Astrocyte of the spinal cord (primary cell): ENCODE measurements at places on chromosomes 2 and 18.
A peak's percentile ranks its signal among the peaks of the same experiment; 100 is the strongest.

DNA sequence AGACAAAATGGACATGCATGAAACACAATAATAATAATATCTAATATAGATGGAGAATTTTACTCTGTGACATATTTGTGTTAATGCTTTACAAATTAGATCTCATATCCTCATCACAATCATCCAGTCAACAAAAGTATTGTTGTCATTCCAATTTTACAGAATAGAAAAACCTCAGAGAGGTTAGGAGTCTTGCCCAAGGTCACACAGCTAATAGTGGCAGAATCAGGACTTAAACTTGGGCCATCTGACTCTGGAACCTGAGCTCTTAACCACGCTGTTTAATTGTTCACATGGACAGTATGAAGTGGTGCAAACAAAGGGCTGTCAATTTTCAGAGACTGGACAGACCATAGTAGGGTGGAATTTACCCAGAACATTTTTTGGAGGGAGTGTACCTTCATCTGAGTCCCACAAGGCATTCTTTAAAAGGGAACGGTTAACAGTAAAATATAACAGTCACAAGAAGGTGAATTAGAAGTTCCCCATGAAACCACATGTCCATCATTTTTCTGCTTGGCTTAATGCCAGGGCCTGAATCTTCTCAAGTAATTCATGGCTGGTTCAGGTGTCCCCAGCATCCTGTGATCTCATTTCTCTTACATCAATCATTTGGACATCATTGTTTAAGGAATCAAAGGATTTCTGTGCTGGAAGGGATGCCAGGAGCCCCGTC lies 35.4 kb upstream of the CCDC93 start:
- DNase-seq = no peak

- peak; percentile 48 for DNase-seq
These were observed 103.6 kb upstream of the AGAP1 start for GRCh38 chr2:235390108-235390815.

GRCh38 chr2:119482481-119483394 lies 41.5 kb downstream of the SCTR start:
- no peak for DNase-seq

DNA sequence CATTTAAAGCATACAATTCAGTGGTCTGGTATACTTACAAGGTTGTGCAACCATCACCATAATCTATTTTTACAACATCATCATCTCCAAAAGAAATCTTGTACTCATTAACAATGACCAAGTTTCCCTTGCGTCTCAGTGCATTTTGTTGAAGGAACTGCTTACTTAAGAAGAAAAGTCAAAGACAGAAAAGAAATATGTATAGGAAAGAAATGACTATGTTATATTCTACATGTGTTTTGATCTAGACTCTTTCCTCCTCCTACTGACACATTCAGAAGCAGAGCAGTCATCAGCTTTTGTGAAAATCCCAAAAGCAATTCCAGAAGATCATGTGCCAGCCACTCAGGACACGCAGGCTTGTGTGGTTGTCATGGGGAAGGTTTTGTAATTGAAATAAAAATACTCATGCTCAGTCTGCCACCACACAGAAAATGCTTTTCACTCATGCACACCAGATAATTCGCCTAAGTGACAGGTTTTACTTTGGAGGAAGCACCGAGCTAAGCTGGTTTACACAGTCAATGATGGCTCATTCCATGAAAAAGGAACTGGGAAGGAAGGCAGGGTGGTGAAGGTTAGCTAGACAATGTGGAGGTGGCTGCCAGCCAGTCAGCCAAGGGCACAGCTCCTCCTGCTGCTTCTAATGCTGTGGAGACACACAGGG lies 158.5 kb upstream of the REV1 start:
- peak; percentile 61 for DNase-seq

GRCh38 chr2:96530474-96531357 lies 5.8 kb upstream of the ARID5A start:
- no peak for DNase-seq

DNA sequence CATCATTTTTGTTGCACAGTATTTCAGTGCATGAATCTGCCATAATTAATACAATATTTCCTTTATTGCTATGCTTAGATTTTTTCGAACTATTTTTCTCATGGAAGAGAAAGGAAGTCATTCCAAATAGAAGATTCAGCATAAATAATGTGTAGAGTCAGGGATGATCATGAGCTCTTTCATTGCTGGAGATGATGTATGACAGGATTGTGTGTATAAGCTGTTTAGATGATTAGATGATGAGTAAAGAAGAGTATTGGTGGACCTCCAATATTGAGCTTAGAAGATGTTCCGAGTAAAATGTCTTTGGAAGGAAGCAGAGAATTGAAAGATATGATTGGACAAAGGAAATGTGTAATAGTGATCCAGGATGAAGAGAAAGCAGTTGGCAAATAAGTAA lies 364.5 kb downstream of the PARD3B start:
- no peak for DNase-seq

DNA sequence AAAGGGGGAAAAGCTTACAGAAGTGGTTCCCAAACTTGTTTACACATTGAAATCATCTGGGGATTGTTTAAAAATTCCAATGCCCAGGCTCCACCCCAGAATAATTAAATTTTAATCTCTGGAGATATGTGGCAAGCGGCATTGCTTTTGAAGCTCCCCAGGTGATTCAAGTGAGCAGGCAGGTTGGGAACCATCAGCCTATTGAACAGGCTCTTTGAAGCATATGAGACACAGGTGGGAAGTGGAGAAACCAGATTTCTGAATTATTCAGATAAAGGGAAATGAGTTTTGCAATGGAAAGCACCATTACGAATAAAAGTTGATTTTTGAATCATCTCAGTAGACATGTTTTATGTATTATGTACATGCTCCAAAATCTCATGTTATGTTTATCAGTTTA lies 57.6 kb upstream of the NOSTRIN start:
- no peak for DNase-seq

DNA sequence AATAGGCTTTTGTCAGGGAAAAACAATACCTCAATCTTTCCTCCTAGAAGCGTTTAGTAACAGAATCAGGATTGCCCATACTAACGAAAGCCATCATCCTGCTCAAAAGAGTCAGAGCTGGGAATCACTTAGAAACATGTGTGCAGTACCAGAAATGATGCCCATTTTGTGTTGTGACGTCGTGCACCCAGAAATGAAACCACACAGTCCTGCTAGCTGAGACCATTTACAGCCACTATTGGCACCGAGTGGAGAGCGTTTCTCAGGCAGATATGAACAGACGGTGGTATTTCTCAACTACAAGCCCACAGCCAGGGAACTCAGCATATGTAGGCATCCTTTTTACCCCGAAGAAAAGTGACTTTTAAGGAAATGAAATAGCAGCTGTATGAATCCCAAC lies 284.3 kb upstream of the LRATD1 start:
- no peak for DNase-seq

DNA sequence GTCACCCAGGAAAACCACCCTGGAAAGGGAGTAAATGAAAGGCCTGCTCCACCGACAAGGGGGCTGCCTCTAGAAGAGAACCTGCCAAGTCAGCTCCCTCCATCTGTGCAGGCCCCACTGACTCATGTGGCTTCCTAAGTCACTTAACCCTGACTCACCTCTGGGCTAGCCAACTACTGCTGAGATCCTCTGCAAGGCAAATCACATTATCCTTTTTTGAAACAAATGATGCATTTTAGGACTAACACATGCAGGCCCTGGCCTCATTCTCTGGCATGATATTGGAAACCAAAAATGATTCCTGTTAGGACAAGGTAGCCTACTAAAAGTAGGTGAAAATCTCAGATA lies 474.6 kb downstream of the EPHA4 start:
- DNase-seq = peak; percentile 88

- no peak for DNase-seq
These were observed 51.7 kb upstream of the MYL1 start for GRCh38 chr2:210366675-210367080.

DNA sequence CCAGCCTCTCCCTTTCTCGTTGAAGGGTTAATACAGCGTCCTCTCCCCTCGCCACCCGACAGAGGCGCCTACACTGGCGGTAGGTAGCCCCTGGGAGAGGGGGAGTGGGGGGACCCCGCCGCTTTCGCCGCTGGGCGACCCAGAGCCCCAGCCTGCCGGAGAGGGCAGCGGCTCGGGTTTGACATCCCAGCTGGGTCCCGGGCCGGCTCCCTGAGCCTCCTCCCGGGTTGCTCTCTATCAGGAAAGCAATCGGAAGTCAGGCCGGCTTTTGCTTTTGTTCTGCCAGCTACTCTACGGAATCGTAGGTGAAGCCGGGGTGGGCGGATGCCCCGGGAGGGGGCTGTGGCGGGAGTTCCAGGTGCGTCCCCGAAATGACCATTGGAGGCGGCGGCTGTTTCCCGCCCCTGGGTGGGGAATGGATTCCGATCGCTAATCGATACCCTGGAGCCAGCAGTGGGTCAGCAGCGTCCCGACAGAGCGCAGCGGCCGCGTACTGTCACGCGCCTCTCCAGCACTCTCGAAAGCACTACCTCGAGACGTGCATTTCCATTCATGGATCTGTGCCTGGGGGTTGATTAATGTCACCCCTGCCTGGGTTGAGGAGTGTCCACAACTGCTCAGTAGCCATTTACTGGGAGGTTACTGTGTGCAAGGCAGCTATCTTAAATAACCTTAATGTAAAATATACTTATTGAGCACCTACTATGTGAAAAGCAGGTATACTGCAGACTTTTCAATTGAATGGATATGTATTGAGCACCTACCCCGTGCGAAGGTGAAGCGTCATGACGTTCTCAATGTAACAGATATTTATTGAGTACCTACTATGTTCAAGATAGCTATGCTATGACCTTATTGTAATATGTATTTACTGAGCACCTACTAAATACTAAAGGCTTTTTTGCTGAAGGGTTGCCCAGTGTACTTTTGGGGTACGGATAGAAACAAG lies 1.1 kb downstream of the MAPK4 start:
- no peak for DNase-seq

- no peak for DNase-seq
These were observed 48.8 kb upstream of the DNAJC10 start for GRCh38 chr2:182667315-182667695.

DNA sequence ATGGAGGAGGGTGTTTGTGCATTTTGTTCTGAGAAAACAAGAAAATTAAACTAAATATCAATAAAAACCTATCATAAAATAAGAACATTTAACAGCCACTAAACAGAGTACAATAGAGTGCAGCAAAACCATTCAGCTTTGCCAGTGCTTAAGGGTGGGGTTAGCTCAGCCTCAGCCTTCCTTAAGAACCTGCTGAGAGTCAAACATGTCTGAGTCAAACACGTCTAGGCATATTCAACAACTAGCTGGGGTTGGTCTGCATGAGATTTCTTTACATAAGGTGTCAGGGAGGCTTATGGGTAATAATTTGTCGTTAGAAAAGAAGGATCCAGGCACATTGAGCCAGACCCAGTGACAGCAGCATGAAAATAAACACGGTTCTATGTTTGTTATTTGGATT lies 298.2 kb downstream of the SP3 start:
- no peak for DNase-seq

- no peak for DNase-seq
These were observed 157.4 kb downstream of the INHBB start for GRCh38 chr2:120503206-120503792.

DNA sequence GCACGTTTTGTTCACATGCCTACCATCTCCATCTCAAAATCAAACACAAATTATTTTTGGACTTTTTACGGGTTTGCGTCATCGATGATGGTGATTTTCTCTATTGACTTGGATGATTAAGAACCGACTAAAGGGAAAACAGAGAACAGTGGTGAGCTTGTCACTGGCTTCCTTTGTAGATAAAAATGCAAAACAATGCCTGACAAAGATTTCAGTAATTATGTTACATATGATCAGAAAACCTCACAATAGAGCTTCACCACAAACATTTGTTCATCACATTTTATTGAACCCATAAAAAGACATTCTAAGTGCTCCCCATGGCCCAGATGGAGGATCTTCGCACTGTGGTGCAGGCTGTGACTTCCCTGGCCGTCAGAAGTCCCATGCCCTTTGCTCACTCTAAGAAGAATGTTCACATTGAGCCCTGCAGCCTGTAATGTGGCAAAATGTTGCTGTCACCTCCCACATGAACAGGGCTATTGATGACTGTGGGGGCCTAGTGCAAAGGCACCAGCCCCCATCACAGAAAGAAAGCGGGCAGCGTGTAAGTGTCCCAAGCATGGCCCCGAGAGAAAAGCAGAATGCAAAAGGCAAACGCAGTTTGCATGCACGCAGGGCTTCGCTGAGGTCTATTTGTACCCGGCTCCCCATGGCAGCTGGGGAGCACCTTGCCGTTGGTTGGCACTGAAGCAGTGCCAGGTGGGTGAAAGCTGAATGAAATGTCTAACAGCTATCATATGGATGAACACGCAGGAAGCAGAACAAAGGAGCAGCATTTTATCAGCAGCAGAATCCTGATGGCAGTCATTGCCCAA lies 60.6 kb downstream of the BCL2 start:
- DNase-seq = no peak

DNA sequence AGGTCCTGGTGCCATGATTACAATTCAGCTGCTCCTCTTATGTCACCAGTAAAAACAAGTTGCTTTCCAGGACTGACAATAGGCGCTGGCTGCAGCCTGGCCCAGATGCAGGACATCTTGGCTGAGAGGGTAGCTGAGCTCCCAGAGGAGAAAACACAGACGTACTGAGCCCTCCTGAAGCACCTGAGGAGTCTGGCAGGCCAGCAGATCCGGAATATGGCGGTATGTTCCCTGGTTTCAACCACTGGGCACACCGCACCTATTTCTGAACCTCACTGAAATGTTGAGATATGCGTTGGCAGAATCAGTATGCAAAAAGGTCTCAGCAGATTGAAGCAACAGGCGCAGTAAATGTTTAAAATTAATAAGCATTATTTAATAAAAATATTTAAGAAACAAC lies 73.1 kb upstream of the BZW1 start:
- DNase-seq = no peak

DNA sequence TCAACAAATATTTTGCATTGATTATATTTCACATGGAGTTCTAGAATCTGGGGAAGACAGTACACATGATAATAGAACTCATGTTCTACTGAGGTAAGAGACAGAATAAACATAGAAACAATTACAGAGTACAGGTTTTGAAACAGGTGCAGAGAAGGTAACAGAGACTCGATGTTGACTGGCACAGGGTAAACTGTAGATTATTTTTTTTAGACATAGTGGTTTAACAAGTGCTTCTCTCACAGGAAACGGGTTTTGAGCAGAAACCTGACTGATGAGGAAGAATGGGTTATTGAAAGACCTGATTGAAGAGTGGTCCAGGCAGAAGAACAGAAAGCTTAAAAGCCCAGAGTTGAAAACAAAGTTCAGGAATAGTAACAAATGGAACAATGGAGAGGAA lies 1002.5 kb upstream of the FAM98A start:
- DNase-seq = no peak

DNA sequence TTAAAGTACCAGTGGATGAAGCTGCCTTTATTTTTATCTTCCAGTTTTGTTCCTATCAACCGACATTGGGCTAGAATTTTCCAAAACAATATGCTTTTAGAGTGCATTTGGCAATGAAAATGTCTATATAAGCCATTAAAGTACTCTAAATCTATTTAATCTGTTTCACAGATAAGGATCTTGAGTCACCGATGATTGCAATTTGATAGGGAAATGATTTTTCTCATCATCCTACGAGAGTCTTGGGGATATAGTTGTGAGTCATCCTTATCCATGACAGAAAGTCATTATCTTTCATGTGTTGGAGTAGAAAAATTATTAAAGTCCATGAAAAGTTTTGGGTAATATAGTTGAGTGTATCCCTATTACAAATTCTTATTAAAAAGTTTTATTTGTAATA lies 26.1 kb downstream of the SLC39A10 start:
- DNase-seq = peak; percentile 14
